Effector memory CD4-positive, alpha-beta T cell (primary cell): ENCODE measurements at places on chromosomes 7 and 10.

GRCh38 chr10:33335551-33335800, 1.0 kb upstream of the NRP1 start:
- no peak for DNase-seq

DNA sequence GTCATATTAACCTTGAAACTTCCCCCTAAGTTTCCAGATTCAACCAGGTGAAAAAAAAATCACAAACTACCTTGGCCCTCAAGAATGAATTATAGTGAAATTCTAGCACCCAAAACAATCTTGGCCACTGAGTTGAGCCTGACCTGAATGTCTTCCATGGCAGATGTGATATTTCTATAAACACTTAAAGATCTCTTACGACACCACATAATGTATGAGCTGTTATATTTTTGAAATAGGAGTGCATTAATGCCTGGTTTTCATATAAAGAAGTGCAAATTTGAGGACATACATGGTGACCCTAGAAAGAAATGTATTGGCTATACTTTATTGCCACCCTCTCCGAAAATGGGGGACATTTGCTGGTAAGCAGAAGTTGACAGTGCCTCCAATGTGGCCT, 584.1 kb upstream of the KCND2 start:
- DNase-seq = no peak

DNA sequence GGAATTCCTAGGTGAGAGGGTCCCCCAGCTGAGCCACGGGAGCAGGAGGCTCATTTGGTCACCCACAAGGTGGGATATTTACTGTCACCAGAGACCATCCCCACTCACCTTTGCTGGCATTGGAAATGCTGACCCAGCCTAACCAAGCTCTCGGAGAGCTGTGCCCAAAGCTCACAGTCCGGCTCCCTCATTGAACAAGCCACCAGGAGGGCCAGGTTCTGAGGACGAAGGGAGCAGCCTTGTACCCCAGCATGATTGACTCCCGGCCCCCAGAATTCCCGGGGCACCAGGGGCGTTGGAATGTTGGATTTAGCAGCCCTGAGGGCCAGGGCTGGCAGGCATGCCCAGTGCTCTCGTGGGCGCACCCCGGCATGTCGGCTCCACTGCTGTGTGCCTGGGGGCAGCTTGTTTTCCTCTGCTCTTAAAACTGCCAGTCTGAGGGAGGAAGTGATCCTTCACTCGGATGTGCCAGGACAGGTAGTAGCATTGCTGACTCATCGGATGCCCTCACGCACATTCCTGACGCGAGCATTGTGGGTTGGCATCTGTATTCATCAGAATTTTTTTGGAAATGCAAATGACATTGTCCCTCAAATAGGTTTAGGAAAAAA, 23.3 kb downstream of the CLIP2 start:
- DNase-seq = no peak

GRCh38 chr10:111698711-111699110, 484.9 kb downstream of the GPAM start:
- no peak for DNase-seq

DNA sequence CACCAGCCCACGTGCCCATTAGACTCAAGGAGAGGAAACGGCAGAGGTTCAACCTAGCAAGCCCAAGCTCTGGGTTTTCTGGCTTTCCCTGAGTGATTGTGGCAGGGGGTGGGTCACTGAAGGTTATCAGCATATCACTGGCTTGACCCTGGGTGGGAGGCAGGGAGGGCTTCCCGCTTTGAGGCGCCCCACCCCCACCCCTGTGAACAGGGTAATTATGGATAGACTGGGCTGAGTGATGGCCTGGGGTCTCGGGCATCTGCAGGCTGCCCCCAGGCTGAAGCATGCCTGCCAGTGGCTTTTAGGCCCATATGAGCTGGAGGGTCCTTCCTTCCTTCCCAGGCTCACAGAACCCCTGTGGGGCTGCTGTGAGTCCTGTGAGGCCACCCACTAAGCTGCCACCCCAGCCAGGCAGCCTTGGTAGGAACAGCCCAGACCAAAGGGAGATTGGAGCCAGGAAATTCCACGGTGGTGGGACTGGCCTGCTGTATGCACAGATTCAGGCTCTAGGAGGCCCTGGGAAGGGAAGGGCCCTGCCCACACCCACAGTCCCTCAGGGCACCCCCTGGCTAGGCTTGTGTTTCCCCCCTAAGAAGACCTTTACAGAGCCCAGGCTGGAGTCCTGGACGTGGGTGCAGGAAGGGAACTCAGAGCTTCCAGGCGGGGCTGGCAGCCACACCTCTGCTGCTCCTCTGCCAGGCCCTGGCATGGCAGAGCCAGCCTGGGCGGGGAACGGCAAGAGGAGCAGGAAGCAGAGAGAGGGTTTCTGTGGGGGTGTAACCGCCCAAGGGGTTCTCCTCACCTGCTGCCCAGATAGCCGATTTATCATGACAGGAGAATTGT, 33.1 kb downstream of the GPRIN2 start:
- DNase-seq = no peak

DNA sequence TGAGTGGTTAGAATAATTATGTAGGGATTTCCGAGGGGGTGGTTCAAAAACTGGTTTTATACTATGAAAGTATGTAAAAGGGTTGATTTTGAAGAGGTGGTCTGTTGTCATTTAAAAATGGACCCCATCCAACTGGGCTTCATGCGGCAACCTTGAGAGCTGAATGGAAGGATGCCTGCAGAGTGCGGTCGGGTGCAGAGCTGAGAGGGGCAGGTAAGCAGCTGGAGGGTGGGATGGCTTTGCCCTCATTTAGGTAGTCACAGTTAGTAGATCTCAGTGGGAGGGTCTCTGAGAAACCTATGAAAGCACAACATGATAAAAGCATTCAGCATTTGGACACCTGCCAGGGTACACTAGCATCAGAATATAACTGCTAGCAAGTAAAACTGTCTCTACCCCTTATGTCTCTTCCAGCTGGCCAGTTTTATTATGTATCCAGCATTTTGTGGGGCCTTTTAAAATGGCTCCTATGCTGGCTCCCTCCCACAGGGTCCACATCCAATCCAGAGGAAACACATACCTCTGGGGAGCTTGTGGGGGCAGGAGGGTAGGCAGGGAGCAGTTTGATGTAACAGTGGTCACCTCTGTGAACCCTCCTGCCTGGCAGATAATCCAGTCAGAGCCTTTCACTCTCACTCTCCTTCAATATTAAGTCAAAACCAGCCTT, 75.9 kb upstream of the MAGI2 start:
- no peak for DNase-seq

DNA sequence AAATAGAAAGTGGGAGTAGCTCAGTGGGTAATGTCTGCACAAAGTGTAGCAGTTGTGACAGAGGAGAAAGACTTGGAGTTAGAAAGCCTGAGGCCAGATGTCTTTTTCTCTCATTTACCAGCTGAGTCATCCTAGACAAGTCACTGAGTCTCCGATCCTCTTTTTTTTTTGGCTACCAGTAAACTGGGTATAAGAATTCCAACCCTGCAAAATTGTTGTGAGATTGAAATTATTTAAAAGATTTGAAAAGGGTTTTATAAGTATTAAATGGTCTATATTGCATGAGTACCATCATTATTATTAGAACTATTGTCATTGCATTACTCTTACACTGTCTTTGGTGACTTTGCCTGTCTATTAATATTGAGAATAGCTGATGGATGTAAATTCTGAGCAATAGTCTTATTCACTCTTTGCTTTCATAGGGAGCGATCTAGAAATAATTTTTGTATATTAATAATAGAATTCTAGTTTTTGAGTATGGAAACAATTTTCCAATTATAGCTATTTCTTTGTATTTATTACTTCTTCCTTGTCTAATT, 74.0 kb downstream of the ARID5B start:
- no peak for DNase-seq

GRCh38 chr7:106252568-106252967, 32.2 kb downstream of the NAMPT start:
- no peak for DNase-seq

DNA sequence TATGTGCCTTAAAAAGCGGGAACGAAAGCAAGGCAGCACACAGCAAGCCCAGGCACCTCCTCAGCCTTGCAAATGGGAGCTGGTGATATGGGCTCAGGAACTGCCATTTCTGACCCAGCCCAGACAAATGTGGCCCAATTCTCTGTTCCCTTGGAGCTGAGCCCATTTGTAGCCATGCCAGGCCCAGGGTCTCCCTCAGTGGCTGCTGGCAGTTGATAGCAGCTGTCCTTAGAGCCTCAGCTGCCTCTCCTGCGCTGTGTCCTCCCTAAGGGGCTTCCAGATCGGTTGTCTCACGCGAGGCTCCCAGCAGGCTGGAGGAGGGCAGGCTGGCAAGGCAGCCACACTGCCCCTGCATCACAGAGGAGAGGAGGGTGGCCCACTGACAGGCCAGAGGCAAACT, 275.8 kb downstream of the KCNMA1 start:
- no peak for DNase-seq

DNA sequence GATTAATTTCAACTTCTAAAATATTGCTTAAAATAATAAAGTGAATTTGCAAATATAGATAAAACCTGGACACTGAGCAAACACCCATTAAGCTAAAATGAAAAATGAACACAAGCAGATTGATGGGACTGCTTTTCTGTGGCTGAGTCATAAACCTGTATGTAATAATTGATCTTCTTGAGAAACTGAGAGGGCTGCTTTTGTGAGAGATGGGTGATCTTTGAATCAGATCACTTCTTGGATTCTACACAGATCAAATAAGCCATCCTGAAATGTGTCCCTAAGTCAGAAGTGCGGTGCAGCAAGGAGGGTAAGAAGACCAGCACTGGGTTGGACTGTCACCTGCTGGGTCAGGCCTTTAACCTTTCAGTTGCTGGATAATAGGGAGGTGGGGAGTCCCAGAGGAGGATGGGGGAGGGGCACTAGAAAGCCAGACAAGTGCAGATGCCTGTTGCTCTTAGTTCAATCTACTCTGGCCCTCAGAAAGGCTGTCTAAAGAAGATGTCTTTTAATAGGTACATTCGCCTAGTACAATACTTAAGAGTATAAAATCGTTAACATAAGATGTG, 178.2 kb upstream of the NAMPT start:
- DNase-seq = no peak

- no peak for DNase-seq
Observed at GRCh38 chr10:127151981-127152699, 44.3 kb downstream of the INSYN2A start.

DNA sequence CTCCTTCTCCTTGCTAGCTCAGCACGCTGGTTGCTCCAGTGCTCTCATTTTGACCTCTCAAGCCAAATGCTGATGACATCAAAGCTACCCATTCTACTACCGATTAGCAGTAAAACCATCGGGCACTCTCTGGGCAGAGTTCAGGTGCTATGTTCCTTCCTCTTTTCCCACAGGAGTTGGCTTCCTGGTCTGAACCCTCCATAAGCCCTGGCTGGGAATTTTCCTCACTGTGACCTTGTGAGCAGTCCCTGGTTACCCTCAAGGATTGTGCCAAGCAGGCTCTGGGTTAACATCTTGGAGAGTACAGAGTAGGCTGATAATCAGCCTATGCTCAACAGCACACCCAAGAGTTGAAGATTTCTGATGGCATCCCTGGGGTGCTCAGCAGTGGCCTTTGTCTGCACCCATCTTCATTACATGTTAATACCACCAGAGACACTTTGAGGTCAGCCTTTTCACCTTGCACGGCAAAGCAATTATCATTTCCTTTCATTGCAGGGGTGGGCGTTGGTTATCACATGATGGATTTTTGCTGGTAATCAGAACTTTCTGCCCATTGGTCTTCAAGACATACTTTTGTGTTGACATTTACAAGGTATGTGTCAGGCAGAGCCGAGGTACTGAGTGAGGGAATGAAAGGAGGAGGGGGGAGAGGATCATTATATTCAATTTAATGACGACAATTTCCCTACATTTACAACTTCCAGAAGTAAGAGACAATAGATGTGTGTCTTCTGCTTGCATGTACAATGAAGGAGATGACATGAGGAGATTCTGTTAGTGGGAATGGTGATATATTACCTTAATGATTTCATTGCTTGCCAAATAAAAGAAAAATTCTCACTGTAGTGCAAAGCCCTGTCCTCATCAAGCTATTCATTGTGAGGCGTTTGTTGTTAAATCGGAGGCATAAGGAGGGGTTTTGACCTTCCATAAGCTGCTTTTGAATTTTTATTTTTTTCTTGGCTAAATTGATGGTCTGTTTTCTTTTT, 452.0 kb downstream of the LRMDA start:
- DNase-seq = no peak

DNA sequence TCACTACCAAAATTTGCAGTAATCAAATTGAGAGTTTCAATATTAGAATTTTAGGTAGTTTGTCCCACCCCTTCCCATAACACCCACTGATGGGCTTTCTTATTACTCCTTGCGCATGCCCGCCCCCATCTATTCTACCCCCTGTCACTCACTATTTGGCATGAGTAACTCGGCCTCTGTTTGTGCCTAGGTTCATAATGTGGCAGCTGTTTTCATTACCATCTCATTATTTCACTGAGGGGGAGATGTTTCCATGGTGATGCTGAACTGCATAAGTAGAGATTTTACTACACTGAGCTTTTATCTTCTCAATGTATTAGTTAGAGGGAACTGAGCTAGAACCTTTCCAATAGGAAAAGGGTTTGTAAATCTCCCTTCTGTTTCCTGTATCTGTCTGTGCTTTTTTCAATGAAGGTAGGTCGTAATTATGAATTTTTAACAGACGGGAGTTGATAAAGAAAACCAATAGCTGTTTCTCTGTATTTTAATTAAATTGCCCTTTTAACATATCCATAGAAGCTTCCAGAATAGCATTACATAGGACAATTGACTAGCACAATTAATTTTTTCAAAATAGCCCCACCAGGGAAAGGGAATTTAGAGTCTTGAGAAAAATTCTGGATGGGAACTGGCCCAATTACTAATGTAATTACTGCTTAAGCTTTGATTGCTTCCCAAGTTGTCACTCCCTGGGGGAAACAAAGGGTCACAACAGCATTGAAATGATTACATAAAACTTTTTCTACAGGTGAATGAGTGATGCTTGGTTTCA, 33.4 kb downstream of the PRPS1L1 start:
- no peak for DNase-seq
